ENCODE measurements at places on chromosomes 3 and 15.

DNA sequence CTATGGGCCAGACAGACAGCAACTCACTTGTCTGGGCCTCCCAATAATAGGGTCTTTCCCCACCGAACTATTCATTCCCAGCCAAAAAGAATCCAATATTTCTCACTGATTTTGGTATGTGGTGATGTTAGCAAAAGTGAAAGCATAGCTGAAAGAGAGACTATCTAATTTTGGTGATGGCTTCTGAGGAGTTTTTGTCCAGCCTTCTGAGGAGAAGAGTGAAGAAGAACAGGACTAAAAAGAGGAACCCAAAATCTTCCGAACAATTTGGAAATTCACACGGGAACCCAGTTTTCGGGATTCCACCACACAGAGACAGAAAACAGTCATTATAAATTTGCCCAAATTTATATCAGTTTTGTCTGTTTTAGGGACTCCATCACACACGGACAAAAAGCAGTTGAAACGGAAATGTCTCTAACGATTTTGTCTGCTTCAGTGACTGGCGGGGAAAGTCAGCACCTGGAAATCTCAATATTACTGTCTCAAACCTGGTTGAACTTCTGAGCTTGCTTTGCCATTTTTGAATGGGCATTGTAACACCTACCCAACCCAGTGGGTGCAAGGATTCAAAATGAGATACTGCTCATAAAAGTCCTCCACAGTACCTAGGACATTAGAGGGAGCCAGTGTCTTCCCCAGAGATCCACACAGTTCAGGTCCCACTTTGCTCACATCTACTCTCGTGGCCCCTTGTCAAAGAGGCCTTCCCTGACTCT, 9.1 kb downstream of the CD80 start:
- no peak for DNase-seq

DNA sequence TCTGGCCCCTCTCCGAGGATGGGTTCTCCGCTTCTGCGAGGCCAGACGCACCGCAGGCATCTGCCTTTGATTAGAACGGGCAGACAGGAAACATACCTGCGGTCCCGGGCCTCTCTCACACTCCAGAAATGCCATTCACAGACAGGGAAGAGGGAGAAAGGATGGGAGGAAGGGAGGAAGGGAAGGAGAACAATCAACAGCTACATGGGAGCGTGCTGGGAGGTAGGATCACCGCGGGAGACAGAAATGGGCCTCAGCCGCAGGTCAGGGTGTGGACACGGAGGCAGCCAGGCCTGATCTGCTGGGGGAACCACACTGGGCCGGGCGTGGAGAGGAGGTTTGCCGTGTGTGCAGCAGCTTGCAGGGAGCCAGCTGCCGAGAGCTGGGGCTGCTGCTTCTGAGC, 90.7 kb upstream of the RGMA start:
- DNase-seq = no peak

DNA sequence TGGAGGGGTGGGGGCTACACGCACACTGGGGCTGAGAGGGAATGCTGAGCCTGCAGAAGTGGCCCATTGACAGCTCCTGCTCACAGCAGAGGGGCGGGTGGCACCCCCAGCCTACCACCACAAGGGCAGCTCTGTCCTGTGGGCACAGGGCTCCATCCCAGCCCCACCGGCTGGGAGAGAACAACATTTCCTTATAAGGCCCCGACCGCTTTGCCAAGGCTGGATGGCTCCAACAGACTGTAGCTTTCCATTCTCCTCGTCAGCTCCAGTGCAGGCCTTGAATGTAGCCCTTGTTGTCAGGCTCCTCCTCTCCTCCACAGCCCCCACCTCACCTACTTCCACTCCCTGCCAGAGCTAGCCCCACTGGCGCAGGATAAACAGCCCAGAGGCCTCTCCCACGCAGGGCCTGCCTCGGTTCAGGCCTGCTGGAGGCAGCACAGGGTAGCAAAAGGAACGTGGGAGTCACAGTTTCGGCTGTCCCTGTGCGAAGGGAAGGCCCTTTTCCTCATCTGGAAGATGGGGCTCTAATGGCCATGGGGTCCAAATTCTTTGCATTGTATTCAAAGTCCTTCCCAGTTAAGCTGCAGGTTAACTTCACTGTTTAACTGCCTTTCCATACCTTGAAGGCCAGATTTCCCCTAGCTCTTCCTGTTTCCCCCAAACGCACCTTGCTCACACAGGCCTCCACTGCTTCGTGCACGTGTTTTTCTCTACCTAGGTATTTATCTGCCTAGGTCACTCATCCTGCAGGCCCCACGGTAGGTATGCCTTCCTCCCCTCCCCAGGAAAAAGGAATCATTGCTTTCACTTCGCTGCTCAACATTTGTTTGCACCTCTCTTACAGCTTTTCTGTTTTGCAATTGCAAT, 101.6 kb upstream of the LPP start:
- DNase-seq = no peak

DNA sequence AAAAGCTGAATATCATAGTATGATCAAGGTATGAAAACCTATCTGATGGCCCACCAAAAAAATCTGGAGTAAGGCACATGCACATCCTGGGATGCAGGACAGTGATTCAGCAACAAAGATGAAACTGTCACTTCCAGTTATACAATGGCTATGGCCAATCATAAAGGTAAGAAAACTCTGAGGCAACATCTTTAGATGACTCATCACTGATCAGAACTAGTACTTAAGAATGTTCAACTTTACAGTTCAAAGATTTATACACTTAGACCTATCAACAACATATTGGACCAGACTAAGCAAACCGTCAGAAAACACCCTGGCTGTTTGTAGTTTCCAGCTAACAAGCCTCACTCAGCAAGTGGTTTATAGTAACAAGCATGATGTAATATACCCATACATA, 21.3 kb upstream of the PLCH1 start:
- no peak for DNase-seq

DNA sequence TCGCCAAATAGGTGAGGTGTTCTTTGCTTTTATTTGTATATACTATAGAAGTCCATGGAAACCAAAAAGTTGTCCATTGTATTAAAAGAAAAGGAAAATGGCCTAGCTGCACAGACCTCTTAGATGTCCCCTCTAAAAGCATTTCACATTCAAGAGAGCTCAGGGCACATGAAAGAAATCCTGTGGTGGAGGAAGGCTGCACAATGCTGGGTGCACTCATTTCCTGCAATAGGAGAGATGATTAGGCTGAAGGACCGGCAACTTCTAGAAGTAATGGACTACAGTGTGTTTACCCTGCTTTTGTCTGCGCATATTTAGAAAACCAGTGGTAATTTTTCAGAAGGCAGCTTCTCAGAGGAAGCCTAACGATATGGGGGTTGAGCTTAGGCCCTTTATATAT, 25.4 kb downstream of the PPM1L start:
- DNase-seq = no peak

- peak; percentile 58 for DNase-seq
Measured at GRCh38 chr3:133927540-133928066, 31.9 kb upstream of the RAB6B start.

DNA sequence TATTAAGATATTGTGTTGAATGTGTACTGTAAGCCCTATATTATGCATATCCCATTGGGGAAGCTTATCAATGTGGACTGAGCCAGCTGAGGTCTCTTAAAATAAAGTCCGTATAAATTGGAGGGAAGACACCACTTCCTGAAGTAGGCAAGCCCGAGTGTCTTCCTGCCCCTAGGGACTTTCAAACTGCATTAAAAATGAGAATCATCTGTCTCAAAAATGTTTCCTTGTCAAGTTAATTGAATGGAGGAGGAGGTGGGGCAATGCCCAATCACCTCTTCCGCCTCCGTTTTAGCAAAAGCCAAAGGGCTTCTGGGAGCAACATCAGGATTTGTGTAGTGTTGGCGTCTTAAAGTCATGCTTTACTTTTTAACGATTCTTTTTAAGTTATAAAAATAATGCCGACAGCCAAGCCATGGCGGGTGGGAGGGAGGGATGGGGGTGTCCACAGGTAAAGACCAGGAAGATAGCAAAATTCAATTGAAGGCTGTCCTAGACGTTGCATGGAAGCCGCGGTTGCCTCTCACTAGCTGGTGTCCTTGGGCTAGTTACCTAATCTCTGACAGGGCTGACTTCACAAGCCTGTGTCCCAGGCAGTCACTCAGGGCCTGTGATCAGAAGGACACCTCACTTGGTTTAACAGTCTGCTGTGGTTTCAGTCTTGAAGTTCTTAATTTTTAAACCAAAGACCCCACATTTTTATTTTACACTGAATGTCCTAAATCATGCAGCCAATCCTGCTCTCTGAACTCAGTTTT, 524.9 kb upstream of the PROK2 start:
- no peak for DNase-seq

DNA sequence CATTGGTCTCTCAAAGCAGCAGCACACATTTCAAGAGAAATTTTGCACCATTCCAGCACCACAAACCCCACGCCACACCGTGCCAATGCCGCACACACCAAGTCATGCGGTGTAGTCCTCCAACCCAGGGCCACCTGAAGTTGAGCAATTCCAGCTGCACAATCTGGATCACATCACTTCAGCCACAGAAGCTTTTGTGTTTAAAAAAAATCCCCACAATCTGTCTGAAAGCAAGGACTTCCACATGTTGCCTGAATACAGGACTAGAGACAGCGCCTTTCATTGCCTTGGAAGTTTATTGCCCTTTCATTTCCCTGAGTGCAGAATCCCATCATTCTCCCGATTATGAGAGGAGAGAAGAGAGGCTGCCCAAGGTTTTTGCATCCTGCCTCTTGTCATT, 175.6 kb upstream of the BCL6 start:
- DNase-seq = no peak

DNA sequence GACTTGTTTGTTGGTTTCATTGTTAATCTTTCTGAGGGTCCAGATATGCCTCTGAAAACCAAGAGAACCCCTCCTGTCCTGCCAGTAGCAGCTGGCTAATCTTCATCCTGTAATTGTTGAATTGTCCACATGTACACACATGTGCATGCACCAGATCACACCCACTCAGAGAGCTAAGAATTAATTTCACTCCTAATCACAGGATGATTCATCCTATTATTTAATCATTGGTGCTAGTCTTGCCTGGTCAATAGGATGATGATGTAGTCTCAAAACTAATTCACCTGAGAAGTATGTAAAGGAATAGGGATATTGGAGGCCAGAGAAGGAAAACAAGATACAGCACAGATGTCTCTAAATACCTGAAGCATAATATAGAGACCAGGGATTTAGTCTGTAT, 7.8 kb upstream of the AHSG start:
- DNase-seq = no peak

DNA sequence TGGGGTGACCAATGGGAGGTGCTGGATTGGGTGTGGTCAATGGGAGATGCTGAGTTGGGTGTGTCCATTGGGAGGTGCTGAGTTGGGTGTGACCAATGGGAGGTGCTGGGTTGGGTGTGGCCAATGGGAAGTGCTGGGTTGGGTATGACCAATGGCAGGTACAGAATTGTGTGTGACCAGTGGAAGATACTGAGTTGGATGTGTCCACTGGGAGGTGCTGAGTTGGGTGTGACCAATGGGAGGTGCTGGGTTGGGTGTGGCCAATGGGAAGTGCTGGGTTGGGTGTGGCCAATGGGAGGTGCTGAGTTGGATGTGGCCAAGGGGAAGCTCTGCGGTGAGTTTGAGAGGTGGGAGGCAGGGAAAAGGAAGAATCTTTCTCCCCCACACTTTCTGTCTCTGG, 250.0 kb upstream of the PROK2 start:
- DNase-seq = no peak

DNA sequence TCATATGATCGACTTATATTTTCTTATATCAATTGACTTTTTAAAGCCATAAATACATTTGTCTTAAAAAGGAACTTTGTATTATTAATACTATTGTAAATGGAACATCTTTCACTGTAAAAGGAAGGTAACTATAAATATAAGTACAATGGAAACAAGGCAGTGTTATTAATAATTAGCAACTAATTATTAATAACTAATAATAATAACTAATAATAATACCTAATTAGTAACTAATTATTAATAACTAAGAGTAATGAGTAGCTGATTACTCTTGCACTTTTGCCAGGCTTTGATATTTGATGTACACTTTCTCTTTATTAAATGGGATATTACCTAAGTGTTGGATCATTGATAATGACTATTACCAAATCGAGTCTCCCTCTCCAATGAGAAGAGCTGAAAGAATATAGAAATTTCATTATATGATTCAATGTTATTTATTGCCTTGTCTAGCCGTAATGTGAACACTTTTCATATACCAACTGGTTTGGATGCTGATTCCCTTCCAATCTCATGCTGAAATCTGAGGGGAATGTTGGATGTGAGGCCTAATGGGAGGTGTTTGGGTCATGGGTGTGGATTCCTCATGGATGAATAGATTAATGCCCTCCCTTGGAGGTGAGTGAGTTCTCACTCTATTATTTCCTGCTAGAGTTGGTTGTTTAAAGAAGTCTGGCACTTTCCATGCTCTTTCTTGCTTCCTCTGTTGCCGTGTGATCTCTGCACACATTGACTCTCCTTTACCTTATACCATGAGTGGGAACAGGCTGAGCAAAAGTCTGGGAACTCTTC, 202.1 kb upstream of the ZBTB20 start:
- DNase-seq = no peak

GRCh38 chr3:69997631-69998307, 1.8 kb upstream of the SAMMSON start:
- DNase-seq = no peak

GRCh38 chr3:129439226-129439816, 427 bp downstream of the MBD4 start:
- peak; percentile 34 for DNase-seq

- DNase-seq = no peak
Measured at GRCh38 chr3:115022199-115022598, 124.9 kb downstream of the ZBTB20 start.

Measured in stimulated activated CD8-positive, alpha-beta memory T cell treated with anti-CD3 and anti-CD28 coated beads, Interleukin-2, amount 100 ng/mL, for 48 hours (primary cell).